Cardiac muscle cell (in vitro differentiated cells and primary cell): ENCODE measurements at places on chromosomes 2 and 18. TPM values are rescaled to one million over a fixed set of nuclear protein-coding genes. Genes with fewer than 3 reads are reported as not detected.

- DNase-seq: no peak
- no peaks in the 10 kb centered on the region for H3K27me3 ChIP-seq
- H3K4me3 ChIP-seq: no peak overlapping the region
- no peaks in the 10 kb centered on the region for H3K4me1 ChIP-seq
- no peaks in the 10 kb centered on the region for H3K36me3 ChIP-seq
Observed at GRCh38 chr2:167114018-167114417, 225.7 kb downstream of the XIRP2 start.

GRCh38 chr18:80067321-80067720 lies 33.1 kb downstream of the RBFA start:
- no peak overlapping the region for H3K27ac ChIP-seq
- no peaks in the 10 kb centered on the region for H3K4me1 ChIP-seq
- H3K4me3 ChIP-seq: no peak overlapping the region
- DNase-seq: no peak
- no peaks in the 10 kb centered on the region for H3K36me3 ChIP-seq

- no peaks in the 10 kb centered on the region for H3K36me3 ChIP-seq
- no peaks in the 10 kb centered on the region for H3K4me1 ChIP-seq
- H3K27ac ChIP-seq: no peak overlapping the region
- H3K4me3 ChIP-seq: no peak overlapping the region
Observed at GRCh38 chr18:12855916-12856315, 28.1 kb downstream of the PTPN2 start.

GRCh38 chr2:85133751-85134254 lies 611 bp downstream of the TCF7L1 start:
- H3K4me3 ChIP-seq: peak overlapping the region; percentile 57
- H3K4me1 ChIP-seq: peaks cover 14% of the 10 kb centered on the region
- H3K27me3 ChIP-seq: peaks cover 8% of the 10 kb centered on the region
- peak overlapping the region; percentile 56 for H3K27ac ChIP-seq

GRCh38 chr2:16747257-16747656 lies 81.6 kb upstream of the CYRIA start:
- peaks cover 12% of the 10 kb centered on the region for H3K4me1 ChIP-seq
- no peak overlapping the region for H3K4me3 ChIP-seq
- DNase-seq: no peak
- no peak overlapping the region for H3K27ac ChIP-seq
- no peaks in the 10 kb centered on the region for H3K27me3 ChIP-seq

Gene ZNF516
- 44.7 and 78.6 TPM in 2 replicates for total RNA-seq

DNA sequence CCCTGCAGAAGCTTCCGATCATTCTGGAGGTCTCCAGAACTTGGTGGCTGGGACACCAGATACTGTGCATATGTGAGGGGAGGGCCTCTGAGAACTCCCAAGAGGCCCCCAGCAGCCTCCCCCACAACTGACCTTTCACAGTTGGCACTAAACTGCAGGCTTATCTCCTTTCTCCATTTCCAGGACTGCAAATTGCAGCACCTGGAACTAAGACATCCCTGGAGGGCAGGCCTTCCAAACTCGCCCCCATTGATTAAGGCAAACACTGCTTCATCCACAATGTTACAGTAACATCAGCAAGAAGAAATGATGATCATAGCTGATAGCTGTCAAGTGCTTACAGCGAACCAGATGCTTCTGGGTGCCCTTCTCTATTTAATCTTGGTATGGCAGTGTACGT lies 67.9 kb downstream of the TGOLN2 start:
- H3K36me3 ChIP-seq: no peaks in the 10 kb centered on the region
- no peak overlapping the region for H3K4me3 ChIP-seq
- DNase-seq: no peak
- no peaks in the 10 kb centered on the region for H3K27me3 ChIP-seq

Gene TFPI
- total RNA-seq: 6.6 and 9.3 TPM in 2 replicates

DNA sequence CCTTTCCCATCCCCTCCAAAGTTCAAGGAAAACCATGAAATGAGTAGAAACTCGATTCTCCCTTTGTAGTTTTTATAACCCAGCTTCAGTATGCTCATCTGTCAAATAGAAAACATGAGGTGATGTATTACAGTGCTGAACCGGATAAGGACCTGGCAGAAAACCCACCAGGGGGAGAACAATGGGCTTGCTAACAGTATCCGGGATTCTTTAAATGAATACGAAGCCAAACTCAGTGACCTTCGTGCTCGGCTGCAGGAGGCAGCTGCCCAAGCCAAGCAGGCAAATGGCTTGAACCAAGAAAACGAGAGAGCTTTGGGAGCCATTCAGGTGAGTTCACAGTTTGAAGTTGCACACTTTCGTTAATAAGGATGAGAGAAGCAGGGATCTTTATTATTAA lies 113.6 kb upstream of the TTC39C start:
- DNase-seq: peak; percentile 38
- H3K27me3 ChIP-seq: no peaks in the 10 kb centered on the region
- H3K4me3 ChIP-seq: no peak overlapping the region
- no peaks in the 10 kb centered on the region for H3K36me3 ChIP-seq
- no peak overlapping the region for H3K27ac ChIP-seq

DNA sequence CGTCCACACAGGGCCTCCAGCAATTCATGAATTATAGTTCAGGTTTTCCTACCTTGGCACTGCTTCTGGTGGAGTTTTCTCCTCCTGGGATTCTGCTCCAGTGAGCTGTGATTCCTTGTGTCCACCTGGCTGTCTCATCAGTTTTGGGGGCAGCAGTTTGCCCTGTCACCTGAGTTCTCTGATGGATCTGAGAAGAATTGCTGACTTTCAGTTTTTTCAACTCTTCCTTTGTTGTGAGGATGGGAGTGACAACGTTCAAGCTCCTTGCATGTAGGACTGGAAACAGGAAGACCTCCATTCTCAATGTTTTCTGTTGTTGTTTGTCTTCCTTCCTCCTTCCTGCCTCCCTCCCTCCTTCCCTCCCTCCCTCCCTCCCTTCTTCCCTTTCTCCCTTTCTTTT lies 359.0 kb downstream of the TSN start:
- no peak overlapping the region for H3K27ac ChIP-seq
- no peaks in the 10 kb centered on the region for H3K27me3 ChIP-seq
- no peaks in the 10 kb centered on the region for H3K36me3 ChIP-seq
- no peak for DNase-seq

Gene SPDYA
- total RNA-seq: 0.21 and 1.4 TPM in 2 replicates

- H3K27me3 ChIP-seq: no peaks in the 10 kb centered on the region
Observed at GRCh38 chr2:110717734-110718133, 14.6 kb upstream of the ACOXL start.

- H3K27ac ChIP-seq: no peak overlapping the region
- peak; percentile 72 for DNase-seq
- H3K36me3 ChIP-seq: no peaks in the 10 kb centered on the region
- H3K4me3 ChIP-seq: no peak overlapping the region
Observed at GRCh38 chr18:3998698-3999333, 456.3 kb downstream of the DLGAP1 start.

DNA sequence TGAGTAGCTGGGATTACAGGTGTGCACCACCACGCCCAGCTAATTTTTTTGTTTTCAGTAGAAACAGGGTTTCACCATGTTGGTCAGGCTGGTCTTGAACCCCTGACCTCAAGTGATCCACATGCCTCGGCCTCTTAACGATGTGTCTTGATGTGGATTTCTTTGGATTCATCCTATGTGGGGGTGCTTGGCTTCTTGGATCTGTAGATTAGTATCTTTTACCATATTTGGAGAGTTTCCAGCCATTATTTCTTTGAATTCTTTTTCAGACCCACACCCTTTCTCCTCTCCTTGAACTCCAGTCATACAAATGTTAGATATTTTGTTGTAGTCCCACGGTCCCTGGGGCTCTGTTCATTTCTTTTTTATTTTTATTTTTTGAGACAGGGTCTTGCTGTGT lies 6.8 kb upstream of the TOGARAM2 start:
- H3K27me3 ChIP-seq: no peaks in the 10 kb centered on the region
- no peak for DNase-seq
- no peak overlapping the region for H3K4me3 ChIP-seq
- H3K36me3 ChIP-seq: no peaks in the 10 kb centered on the region
- H3K4me1 ChIP-seq: peaks cover 5% of the 10 kb centered on the region

Gene FABP1
- not detected in 2 replicates for total RNA-seq

GRCh38 chr18:58716060-58716756 lies 44.9 kb downstream of the MALT1 start:
- peaks cover 21% of the 10 kb centered on the region for H3K36me3 ChIP-seq
- no peak overlapping the region for H3K4me3 ChIP-seq
- peaks cover 7% of the 10 kb centered on the region for H3K4me1 ChIP-seq

GRCh38 chr2:33395655-33396249 lies 80.7 kb upstream of the RASGRP3 start:
- peaks cover 17% of the 10 kb centered on the region for H3K36me3 ChIP-seq
- no peaks in the 10 kb centered on the region for H3K4me1 ChIP-seq
- no peaks in the 10 kb centered on the region for H3K27me3 ChIP-seq
- H3K27ac ChIP-seq: no peak overlapping the region
- H3K4me3 ChIP-seq: no peak overlapping the region
- DNase-seq: peak; percentile 36

Gene SERPINB11
- not detected in 2 replicates for total RNA-seq

Gene TRIM43
- total RNA-seq: not detected in 2 replicates

DNA sequence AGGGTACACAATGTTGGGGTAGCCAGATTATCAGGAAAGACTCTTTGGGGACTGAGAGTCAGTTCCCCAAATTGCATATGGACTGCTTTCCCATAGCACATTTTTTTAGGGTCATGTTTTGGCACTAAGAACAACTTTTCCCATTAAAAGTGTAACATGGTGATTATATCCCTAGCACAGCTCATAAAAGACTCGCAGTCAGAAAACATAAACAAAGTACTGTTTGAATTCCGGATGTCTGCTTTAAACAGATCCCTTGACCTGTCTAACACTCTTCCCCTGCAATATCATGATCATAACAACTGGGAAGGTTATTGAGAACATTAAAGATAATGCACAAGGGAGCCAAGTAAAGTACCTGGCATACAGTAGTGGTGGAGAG lies 262.2 kb downstream of the ASXL3 start:
- DNase-seq: no peak
- H3K27me3 ChIP-seq: no peaks in the 10 kb centered on the region
- no peak overlapping the region for H3K27ac ChIP-seq
- H3K36me3 ChIP-seq: no peaks in the 10 kb centered on the region
- no peak overlapping the region for H3K4me3 ChIP-seq
- no peaks in the 10 kb centered on the region for H3K4me1 ChIP-seq

DNA sequence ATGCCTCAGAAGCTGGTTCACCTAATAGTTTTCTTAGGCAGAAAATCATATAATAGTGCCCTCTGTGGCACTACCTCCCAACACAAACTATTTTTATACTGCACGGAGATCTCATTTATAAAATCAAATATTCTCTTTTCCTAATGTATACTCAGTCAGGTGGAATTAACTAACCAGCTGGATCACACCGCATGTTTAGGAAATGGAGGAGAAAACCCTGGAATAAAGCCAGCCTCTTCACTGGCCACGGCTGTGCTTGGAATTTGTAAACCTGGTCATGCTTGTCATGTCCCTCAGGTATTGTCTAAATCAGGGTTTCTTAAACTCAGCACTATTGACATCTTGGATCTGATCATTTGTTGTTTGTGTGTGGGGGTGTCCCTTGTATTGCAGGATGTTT lies 85.6 kb downstream of the DOCK10 start:
- no peaks in the 10 kb centered on the region for H3K36me3 ChIP-seq
- no peak for DNase-seq
- peaks cover 21% of the 10 kb centered on the region for H3K27me3 ChIP-seq
- no peak overlapping the region for H3K4me3 ChIP-seq
- no peak overlapping the region for H3K27ac ChIP-seq
- no peaks in the 10 kb centered on the region for H3K4me1 ChIP-seq

- H3K36me3 ChIP-seq: no peaks in the 10 kb centered on the region
- no peak for DNase-seq
- H3K4me1 ChIP-seq: peaks cover 36% of the 10 kb centered on the region
- no peaks in the 10 kb centered on the region for H3K27me3 ChIP-seq
- H3K4me3 ChIP-seq: no peak overlapping the region
Observed at GRCh38 chr18:13382366-13382953, 163.9 kb downstream of the LDLRAD4 start.

GRCh38 chr2:51997571-51997970 lies 965.6 kb upstream of the NRXN1 start:
- peak; percentile 15 for DNase-seq
- H3K36me3 ChIP-seq: no peaks in the 10 kb centered on the region
- no peak overlapping the region for H3K27ac ChIP-seq
- H3K4me1 ChIP-seq: peaks cover 8% of the 10 kb centered on the region
- H3K4me3 ChIP-seq: no peak overlapping the region

DNA sequence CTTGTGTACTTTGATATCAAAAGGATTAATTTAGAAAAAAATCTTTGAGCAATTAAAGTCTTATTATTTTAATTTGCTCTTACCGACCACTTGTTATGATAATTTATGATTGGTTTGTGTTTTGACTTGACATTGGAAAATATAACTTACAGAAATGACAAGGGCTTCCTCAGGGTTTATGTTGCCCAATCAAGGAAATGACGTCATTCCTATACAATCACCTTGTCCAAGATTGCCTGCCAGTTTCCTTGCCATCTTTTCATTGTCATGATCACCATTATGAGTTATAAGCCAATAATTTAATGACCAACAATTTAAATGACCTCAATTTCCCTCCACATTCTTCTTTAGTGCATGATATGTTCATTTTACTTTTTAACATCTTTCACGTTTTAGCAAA lies 351.8 kb upstream of the TMEFF2 start:
- no peak overlapping the region for H3K27ac ChIP-seq
- DNase-seq: no peak
- no peaks in the 10 kb centered on the region for H3K27me3 ChIP-seq
- no peak overlapping the region for H3K4me3 ChIP-seq
- no peaks in the 10 kb centered on the region for H3K36me3 ChIP-seq
- no peaks in the 10 kb centered on the region for H3K4me1 ChIP-seq

DNA sequence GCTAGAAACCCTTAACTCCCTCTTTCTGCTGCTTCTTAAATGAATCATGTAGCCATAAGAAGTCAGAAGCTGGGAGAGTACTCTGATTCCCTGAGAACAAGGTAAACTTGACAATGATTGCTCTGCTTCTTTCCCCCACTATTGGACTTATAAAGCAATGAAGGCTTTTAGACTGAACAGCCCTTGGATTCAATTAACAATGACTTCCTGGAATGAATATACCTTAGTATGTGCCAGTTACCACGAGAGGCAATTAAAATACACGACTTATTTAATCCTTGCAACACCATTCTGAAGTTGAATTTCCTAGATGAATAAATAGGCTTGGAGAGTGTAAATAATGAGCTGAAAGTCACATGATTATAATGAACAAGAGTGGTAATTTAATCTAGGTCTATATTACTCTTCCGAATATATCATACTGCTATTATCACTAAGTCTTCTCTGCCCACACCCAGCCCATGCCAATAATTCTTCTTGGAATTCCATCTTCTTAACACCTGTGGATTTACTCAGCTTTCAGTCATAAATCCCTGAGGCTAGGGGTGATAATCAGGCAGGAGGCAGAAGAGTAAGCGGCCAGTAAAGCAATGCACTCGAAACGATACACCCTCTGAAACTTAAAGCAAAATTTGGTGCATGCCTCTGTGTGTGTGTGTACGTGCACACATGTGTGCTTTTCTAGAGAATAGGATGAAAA lies 170.2 kb downstream of the ATAD2B start:
- DNase-seq: no peak
- peaks cover 9% of the 10 kb centered on the region for H3K36me3 ChIP-seq
- no peak overlapping the region for H3K27ac ChIP-seq
- peaks cover 46% of the 10 kb centered on the region for H3K4me1 ChIP-seq
- no peak overlapping the region for H3K4me3 ChIP-seq
